ENCODE measurements at places on chromosomes 1 and 21.

GRCh38 chr1:55554611-55555010 is 339.4 kb upstream of the USP24 start:
- DNase-seq, result no peak

- no peak for DNase-seq
These were observed 34.0 kb downstream of the MAP3K7CL start for GRCh38 chr21:29164323-29164942.

GRCh38 chr21:45361033-45361997 is 43.6 kb upstream of the COL18A1 start:
- no peak for DNase-seq

DNA sequence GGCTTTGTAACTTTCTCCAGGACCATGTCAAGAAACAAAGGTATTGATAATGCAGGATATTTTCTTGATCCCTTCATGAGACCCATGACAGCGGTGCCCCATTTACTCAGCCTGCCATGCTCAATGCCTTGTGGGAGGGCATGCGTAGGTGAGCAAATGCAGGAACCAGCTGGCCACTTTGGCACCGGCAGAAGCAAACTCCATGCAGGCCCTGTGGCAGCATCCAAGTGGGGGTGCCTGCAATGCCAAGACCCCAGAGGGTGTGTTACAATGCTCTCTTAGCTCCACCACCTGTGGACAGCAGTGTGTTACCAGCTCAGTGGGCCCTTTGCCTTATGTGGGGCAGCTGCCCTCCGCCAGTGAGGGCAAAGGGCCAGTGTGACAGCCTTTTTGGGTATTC is 108.1 kb downstream of the ATP1B1 start:
- DNase-seq, result no peak

DNA sequence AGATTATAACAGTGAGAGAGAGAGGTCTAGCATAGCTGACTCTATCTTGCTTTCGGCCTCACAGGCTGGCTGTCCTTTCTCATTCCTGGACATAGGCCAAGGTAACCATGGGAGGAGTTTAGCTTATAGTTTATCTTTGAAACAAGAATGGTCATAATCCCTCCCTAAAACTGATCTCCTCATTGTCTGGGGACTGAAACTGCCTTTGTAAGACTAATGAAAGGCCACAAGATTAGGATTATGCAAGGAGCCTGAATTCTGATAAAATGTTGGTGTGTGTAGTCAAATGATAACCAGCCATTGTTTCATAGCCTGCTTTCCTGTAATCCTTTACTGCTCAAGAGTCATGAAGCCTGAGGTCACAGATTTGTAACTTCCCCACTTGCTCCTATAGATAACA is 131.9 kb upstream of the LYPLAL1 start:
- DNase-seq, result no peak

DNA sequence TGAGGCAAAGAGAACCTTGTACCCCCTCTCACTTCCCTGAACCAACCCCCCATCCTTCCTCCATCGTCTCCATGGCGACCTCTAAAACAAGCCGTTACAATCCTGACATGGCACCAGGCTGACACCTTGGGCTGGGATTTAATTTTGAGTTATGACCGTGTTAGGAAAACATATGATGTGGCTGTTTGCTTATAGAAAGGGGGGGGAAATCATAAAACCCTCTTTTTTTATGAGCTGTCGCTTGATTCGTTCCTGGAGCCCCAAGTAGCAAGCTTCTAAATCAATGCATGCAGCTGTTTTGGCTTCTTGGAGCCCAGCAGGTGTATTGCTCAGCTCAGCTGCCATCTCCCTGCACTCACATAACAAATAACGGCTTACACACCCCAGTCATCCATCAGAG is 301.2 kb upstream of the SPAG17 start:
- no peak for DNase-seq
